ENCODE measurements at places on chromosomes 7 and 10. TPM values are rescaled to one million over a fixed set of nuclear protein-coding genes. Genes with fewer than 3 reads are reported as not detected.

Gene TCF7L2
- 34.1 TPM for total RNA-seq

GRCh38 chr7:121957626-121958025, 84.7 kb downstream of the PTPRZ1 start:
- no peak overlapping the region for H3K27ac ChIP-seq
- no peaks in the 10 kb centered on the region for H3K4me1 ChIP-seq
- H3K36me3 ChIP-seq, result no peaks in the 10 kb centered on the region
- H3K27me3 ChIP-seq, result no peaks in the 10 kb centered on the region
- no peak for DNase-seq

GRCh38 chr7:151091003-151091402, 4.7 kb downstream of the AGAP3 start:
- peak overlapping the region; percentile 57 for H3K27ac ChIP-seq
- H3K27me3 ChIP-seq, result no peaks in the 10 kb centered on the region
- no peak for DNase-seq
- H3K4me3 ChIP-seq, result no peak overlapping the region

DNA sequence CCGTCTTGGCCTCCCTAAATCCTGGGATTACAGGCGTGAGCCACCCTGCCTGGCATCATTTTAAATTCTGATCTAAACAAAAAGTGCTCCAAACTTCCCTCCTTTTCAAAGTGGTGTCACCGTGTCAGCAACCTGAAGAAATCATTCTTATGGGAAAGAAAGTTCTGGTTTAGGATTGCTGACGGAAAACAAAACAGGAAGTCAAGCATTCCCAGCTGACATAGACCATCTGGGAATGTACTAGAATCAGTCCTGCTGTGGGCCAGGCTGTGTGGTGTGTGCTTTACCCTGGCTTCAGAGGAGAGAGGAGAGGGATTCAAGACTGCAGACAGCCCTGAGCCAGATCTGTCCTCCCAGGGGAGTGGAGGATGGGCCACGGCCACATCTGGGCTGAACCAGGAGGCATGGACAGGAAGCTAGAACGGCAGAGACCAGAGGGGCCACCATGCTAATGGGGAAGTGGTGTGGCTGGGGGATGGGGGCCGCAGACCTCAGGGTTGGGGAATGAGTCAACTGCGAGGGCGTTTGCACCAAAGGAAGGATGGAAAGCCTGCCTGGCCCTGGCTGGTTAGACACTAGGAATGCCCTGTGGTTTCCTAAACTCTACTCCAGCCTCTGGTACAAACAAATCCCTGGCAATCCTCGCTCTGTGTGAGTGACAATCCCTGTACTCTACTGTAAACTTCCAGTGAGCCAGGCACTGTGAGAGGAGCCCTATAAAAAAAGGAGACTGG, 16.7 kb upstream of the CLIP2 start:
- H3K36me3 ChIP-seq, result no peaks in the 10 kb centered on the region
- H3K4me1 ChIP-seq, result no peaks in the 10 kb centered on the region
- peak overlapping the region; percentile 63 for H3K27ac ChIP-seq
- no peak overlapping the region for H3K4me3 ChIP-seq
- DNase-seq, result peak; percentile 34

DNA sequence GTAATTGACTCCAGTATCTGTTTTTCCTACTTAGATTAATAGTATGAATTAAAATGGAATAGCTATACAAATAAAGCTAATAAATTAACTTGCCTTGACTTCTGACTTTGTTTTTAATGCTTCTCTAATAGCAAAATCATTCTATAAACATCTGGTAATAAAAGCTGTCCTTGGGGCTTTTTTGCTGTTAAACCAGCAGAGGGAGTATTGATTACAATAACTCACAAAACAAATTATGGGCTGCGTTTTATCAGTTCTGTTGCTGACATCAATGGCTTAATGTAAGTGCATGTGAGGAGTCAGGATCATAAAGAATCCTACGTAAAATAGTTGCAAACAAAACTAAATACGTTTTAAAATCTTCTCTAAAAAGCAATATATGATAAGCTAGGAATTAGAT, 667.8 kb downstream of the PCDH15 start:
- no peaks in the 10 kb centered on the region for H3K4me1 ChIP-seq
- no peak overlapping the region for H3K4me3 ChIP-seq
- no peaks in the 10 kb centered on the region for H3K36me3 ChIP-seq
- H3K27me3 ChIP-seq, result no peaks in the 10 kb centered on the region
- H3K27ac ChIP-seq, result no peak overlapping the region
- no peak for DNase-seq

Gene PTF1A
- not detected for total RNA-seq

Gene NUTM2E
- 0.73 TPM for total RNA-seq

DNA sequence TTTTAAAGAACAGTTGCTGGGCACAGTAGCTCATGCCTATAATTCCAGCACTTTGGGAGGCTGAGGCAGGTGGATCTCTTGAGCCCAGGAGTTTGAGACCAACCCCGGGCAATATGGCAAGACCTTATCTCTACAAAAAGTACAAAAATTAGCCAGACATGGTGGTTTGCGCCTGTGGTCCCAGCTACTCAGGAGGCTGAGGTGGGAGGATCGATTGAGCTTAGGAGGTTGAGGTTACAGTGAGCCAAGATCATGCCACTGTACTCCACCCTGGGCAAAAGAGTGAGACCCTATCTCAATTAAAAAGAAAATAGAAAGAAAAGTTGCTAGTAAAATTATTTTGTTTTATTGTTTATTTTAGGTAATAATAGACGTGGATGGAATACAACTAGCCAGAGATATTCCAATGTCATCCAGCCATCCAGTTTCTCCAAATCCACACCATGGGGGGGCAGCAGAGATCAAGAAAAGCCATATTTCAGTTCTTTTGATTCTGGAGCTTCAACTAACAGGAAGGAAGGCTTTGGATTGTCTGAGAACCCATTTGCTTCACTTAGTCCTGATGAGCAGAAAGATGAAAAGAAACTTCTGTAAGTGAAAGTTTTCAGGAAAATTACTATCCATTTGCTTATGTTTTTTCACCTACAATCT, 3.0 kb downstream of the NUP42 start:
- H3K27ac ChIP-seq, result no peak overlapping the region
- no peaks in the 10 kb centered on the region for H3K27me3 ChIP-seq
- no peak for DNase-seq
- H3K36me3 ChIP-seq, result no peaks in the 10 kb centered on the region

- DNase-seq, result no peak
- H3K4me3 ChIP-seq, result no peak overlapping the region
- H3K36me3 ChIP-seq, result no peaks in the 10 kb centered on the region
Observed at GRCh38 chr10:71516890-71517289, 120.2 kb downstream of the CDH23 start.

GRCh38 chr7:1885465-1886226, 215.6 kb downstream of the ELFN1 start:
- no peaks in the 10 kb centered on the region for H3K36me3 ChIP-seq
- no peaks in the 10 kb centered on the region for H3K27me3 ChIP-seq
- no peak overlapping the region for H3K27ac ChIP-seq
- DNase-seq, result no peak

Gene SLC18A2
- not detected for total RNA-seq

- DNase-seq, result no peak
- H3K36me3 ChIP-seq, result no peaks in the 10 kb centered on the region
- H3K27ac ChIP-seq, result no peak overlapping the region
- no peaks in the 10 kb centered on the region for H3K27me3 ChIP-seq
- H3K4me1 ChIP-seq, result no peaks in the 10 kb centered on the region
- no peak overlapping the region for H3K4me3 ChIP-seq
Observed at GRCh38 chr10:129761981-129762956, 201.8 kb downstream of the EBF3 start.

DNA sequence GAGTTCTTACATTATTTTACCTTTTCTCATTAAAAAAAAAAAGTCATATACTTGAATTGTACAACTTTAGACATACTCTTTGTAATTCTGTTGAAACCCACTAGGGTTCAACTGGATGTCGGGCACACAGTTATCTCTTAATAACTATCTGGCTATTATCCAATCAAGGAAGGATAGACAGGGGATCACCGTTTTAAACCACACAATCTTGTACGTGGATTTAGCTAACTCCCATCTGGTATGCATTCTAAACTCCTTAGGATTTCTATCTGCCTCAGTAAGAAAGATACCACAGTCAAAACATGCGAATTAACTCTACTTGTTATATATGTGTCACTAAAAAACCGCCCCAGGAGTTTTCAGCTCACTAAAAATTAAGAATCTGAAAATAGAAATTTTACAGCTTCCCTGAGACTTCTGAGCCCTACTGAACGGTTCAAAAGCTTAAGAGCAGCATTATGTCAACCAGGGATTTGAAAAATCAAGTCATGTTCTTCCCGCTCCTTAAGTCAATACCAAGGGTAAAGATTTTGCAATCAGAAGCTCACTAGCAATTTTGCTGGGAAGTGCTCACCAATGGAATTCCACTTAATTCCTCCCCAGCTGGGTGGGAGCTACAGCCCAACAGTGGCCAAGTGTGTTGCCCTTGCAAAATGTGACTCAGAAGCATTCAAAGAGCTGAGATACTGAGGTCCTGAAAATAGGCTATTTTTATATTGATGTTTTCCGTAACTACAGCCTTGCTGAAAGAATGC, 267.0 kb downstream of the FRMD4A start:
- H3K36me3 ChIP-seq, result no peaks in the 10 kb centered on the region
- H3K27ac ChIP-seq, result no peak overlapping the region

DNA sequence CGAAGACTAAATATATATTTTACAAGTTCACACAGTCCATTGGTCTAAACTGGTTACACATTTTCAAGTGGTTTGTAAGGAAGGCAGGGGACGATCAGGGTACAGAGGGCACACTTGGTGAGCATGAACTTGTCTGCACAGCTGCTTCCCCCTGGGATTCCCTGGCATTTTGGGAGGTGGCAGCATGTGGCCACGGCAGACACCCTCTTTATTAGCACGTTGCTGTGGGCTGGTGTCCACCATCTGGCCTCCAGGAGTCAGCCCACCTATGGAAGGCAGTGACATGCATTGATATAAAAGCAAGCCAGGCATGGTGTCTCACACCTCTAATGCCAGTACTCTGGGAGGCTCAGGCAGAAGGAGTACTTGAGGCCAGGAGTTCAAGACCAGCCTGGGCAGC, 350.2 kb downstream of the TYW1 start:
- no peaks in the 10 kb centered on the region for H3K27me3 ChIP-seq
- no peak overlapping the region for H3K27ac ChIP-seq
- H3K36me3 ChIP-seq, result no peaks in the 10 kb centered on the region
